ENCODE measurements at places on chromosomes 13 and 19.

GRCh38 chr13:49530457-49530856 is 34.7 kb downstream of the PHF11 start:
- DNase-seq: no peak

GRCh38 chr19:14515501-14516047 is 2.6 kb downstream of the DNAJB1 start:
- DNase-seq: no peak

- DNase-seq: no peak
Measured at GRCh38 chr13:26222520-26223046, 469 bp upstream of the RNF6 start.

DNA sequence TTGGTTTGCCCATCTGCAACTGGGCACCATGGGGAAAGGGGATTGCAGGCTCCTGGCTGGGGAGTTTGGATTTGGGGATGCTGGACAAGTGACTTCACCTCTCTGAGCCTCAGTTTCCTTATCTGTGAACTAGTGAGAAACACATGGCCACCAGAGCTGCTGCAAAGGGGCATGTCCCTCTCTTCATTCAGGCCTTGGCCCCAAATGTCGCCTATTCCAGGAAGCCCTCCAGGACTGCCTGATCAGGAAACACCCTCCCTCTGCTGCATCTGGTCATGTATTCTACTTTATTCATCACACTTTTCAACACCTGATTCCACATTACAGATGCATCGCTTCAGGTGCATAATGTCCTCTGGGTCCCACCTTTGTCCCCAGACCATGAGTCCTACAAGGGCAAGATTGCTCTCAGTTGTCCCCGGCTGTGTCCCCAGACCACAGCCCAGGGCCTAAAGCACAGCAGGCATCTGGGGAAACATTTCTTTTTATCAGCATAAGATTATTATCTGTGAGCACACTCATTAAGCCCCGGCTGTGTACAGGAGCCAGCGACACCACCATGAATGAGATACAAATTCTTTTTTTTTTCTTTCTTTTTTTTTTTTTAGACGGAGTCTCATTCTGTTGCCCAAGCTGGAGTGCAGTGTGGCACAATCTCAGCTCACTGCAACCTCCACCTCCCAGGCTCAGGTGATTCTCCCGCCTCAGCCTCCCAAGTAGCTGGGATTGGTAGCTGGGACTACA is 37.5 kb downstream of the ARRDC2 start:
- no peak for DNase-seq

DNA sequence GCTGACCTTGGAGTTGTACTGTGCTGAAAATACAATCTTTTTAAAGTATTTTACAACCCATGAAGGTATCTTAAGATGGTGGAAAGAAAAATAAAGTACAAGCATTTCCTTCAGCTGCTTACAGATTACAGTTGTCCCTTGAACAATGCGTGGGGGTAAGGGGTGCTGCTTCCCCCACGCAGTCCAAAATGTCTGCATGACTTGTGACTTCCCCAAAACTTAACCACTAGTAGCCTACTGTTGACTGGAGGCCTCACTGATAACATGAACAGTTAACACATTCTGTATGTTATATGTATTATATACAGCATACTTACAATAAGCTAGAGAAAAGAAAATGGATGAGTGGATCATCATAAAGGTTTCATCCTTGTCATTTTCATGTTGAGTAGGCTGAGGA is 45.3 kb upstream of the ZNF599 start:
- DNase-seq: no peak

DNA sequence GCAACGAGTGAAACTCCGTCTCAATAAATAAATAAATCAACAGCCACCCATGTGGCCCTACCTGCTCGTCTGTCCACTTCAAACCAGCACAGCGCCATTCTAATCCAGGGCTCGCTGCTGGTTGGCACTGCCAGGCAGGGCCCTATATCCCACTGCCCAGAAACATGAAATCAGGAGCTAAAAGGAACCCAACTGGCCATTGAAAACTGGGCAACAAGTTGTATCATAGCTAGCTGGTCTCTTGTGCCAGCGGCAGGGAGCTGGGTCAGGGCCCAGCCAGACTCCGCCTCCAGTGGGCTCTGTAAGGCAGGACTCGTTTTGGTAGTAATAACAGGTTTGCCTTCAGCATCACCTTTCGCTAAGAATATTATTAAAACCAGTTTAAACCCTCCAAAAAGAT is 39.3 kb downstream of the GGACT start:
- DNase-seq: no peak

DNA sequence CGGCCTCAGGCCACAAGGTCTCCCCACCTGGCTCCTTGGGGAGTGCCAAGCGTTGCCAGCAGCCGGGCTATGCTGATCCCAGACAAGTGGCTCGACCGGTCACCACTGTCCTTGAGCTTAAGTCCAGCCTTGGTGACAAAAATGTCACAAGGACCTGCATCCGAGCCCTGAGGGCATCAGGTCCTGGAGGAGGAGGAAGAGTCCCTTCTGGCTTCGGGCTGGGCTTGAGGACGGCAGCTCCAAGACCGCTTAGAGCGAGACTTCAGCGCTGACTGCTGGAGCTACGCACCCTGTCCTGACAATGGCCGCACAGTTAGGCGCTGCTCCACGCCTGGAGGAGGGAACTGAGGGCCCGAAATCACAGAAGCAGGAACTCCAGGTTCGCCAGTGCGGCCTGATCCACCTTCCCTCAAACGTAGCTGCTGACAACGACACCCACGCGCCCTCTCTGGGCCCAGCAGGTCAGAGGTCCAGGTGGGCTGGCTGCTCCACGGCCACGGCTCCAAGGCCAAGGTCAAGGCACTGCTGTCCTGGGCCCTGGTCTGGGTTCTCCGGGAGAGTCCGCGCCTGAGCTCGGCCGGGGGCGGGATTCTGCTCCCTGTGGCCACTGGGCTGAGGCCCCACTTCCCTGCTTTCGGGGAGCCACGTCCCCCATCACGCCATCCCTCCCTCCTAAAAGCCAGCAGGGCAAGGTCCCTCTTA is 7.0 kb downstream of the SBNO2 start:
- DNase-seq: no peak

- DNase-seq: no peak
Measured at GRCh38 chr13:102769679-102770078, 3.9 kb downstream of the TEX30 start.

- DNase-seq: peak; percentile 96
Measured at GRCh38 chr19:6530386-6531162, at the start of gene TNFSF9. TNFSF9 (plus strand) TSS chr19:6531026; CDS start chr19:6531037, 11 bp downstream.

DNA sequence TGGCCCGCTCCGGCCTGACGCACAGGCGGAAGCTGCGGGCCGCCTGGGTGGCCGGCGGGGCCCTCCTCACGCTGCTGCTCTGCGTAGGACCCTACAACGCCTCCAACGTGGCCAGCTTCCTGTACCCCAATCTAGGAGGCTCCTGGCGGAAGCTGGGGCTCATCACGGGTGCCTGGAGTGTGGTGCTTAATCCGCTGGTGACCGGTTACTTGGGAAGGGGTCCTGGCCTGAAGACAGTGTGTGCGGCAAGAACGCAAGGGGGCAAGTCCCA is 4.4 kb downstream of the FFAR1 start:
- no peak for DNase-seq

GRCh38 chr13:40132249-40132648 is 476.8 kb downstream of the COG6 start:
- no peak for DNase-seq

- no peak for DNase-seq
Measured at GRCh38 chr19:47661611-47662010, 51.6 kb upstream of the EHD2 start.

DNA sequence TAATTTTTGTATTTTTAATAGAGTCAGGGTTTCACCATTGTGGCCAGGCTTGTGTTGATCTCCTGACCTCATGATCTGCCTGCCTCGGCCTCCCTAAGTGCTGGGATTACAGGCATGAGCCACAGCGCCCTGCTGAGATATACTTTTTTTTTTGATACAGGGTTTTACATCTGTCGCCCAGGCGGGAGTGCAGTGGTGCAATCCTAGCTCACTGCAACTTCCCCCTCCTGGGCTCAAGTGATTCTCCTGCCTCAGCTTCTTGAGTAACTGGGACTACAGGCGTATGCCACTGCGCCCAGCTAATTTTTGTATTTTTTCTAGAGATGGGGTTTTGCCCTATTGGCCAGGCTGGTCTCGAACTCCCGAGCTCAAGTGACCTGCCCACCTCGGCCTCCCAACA is 2.0 kb downstream of the COLGALT1 start:
- no peak for DNase-seq

GRCh38 chr19:46913198-46913851 is 52.5 kb downstream of the ARHGAP35 start:
- DNase-seq: no peak

- no peak for DNase-seq
Measured at GRCh38 chr13:112143753-112144615, 77.0 kb downstream of the SOX1 start.

DNA sequence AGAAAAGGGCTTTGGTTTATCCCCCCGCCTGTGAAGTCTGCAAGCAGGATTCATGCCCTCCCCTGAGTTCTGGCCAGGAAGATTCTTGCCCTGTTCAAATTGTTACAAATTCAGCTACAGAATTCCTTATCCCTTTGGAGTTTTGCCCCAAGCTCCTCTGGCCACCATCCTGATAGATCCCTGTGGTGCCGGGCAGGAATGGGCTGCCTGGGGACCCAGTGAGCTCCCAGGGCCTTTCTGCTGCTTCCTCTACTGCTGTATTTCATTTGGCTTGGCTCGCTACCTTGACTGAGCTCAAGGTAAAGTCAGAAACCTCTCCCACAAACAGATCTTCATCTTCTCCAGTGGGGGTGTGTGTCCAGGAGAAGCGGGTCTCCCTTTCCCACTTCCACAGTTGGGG is 194.6 kb upstream of the NBEA start:
- DNase-seq: no peak

- no peak for DNase-seq
Measured at GRCh38 chr19:39823686-39824085, 10.3 kb downstream of the DYRK1B start.

GRCh38 chr13:36369268-36370107 is 23.3 kb upstream of the SPART start:
- no peak for DNase-seq

DNA sequence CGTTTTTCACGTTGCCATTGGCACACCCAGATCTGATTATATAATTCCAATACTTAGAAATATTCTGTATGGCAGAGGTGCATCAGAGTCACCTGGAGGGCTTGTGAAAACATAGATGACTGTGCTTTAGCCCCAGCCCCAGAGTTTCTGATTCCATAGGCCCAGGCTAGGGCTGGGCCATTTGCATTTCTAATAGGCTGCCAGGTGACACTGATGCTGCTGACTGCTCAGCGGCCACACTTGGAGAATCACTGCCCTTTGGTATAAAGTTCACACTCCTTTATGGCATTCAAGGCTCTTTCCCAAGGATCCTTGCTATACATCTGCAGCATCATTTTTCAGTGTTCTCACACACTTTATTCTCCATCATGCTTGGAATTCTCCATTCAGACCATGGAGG is 137.1 kb downstream of the AKAP11 start:
- no peak for DNase-seq

DNA sequence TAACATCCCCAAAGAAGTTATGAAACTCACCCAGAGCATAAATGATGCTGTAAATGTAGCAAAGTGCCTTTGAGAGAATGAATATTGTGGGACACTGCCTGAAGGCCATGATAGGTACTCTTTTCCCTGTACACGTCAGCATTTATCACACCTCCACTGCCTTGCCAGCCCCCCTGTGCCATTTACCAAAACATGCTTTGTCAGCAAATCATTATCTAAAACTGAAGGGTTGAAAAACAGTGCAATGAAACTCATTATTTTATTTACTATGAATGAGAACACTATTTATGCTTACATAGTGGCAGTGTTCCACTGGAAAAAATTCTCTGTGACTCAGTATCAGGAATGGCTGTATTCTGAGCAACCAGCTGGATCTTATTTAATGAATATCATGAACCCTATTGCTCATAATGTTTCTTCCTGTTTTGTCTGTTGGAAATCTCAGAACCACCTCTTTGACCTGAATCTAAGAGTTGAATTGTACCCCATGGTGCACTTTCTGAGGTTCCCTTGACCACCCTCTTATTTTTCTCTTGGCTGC is 564.1 kb downstream of the DCT start:
- DNase-seq: no peak

DNA sequence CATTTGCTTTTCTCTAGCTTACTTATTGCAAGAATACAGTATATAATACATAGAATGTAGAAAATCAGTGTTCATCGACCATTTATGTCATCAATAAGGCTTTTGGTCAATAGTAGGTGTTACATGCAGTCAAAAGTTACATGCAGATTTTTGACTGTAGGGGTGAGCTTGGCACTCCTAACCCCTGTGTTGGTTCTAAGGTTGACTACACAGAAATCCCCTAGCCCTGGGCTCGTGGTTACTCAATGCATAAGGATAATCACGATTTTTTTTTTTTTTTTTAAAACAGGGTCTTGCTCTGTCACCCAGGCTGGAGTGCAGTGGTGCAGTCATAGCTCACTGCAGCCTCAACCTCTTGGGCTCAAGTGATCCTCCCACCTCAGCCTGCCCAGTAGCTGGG is 4.0 kb upstream of the NWD1 start:
- DNase-seq: no peak

GRCh38 chr13:32438871-32439270 is 10.9 kb upstream of the N4BP2L1 start:
- DNase-seq: no peak

- no peak for DNase-seq
Measured at GRCh38 chr13:112464720-112465119, 88.6 kb downstream of the SPACA7 start.

DNA sequence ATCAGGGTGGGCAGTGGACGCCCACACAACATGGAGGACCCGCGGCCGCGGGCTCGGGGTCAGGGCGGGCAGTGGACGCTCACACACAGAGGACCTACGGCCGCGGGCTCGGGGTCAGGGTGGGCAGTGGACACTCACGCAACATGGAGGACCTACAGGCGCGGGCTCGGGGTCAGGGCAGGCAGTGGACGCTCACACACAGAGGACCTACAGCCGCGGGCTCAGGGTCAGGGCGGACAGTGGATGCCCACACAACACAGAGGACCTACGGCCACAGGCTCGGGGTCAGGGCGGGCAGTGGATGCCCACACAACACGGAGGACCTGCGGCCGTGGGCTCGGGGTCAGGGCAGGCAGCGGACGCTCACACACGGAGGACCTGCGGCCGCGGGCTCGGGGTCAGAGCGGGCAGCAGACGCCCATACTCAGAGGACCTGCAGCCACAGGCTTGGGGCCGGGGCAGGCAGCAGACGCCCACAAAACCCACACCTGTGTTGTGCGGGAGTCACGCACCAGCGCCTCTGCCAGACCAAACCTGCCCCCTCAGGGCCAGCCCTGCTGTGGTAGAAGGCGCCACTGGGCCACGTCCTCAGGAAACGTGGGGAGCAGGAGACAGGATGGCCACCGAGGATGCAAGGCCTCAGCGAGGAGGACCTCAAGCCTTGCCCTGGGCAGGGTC is 27.6 kb upstream of the C13orf46 start:
- DNase-seq: no peak
